ENCODE measurements at places on chromosomes 13 and 19. TPM values are rescaled to one million over a fixed set of nuclear protein-coding genes. Genes with fewer than 3 reads are reported as not detected.

TMIGD2 gene
- total RNA-seq: not detected

ALKBH6 gene
- 20.9 TPM for total RNA-seq

PTH2 gene
- total RNA-seq: not detected

OR10H5 gene
- not detected for total RNA-seq

All from MCF 10A (cell line).